ENCODE measurements at places on chromosomes 6 and 20. TPM values are rescaled to one million over a fixed set of nuclear protein-coding genes. Genes with fewer than 3 reads are reported as not detected.

Gene KIF13A
- 34.5 TPM for total RNA-seq

Gene RSPH4A
- total RNA-seq: under 0.01 TPM

Gene C20orf204
- total RNA-seq: 3.0 TPM

Gene DOK5
- 2.4 TPM for total RNA-seq

Gene ATP9A
- total RNA-seq: 25.4 TPM

Gene BPI
- total RNA-seq: not detected

Gene NNAT
- under 0.01 TPM for total RNA-seq

Gene PSMG4
- total RNA-seq: 58.5 TPM

Gene FAM162B
- 0.30 TPM for total RNA-seq

Gene CD40
- 17.3 TPM for total RNA-seq

Gene GJA10
- total RNA-seq: not detected
